ENCODE measurements at places on chromosomes 2 and 18. TPM values are rescaled to one million over a fixed set of nuclear protein-coding genes. Genes with fewer than 3 reads are reported as not detected.
A peak's percentile ranks its signal among the peaks of the same experiment; 100 is the strongest.

DNA sequence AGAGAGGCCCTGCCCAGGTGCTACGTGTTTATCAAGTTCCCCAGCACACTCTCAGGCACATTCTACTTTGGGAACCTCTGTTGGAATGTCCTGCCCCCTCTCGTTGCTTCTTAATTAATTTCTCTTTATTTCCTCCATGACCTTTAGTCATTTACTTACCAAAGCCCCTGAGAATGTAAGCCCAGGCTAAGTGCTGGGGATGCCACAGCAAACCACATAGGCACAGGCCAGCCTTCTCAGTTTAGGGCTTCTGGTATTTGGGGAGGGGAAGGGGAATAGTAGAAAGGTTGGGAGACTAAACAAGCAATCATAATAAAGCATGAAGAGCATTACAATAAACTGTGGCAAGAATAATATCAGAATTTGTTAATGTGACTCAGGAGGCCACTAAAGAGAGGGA is 85.7 kb downstream of the EVA1A start:
- no peak overlapping the region for H3K4me3 ChIP-seq
- H3K36me3 ChIP-seq, result no peaks in the 10 kb centered on the region
- H3K27me3 ChIP-seq, result no peaks in the 10 kb centered on the region

- no peak for DNase-seq
- no peaks in the 10 kb centered on the region for H3K36me3 ChIP-seq
- H3K27ac ChIP-seq, result no peak overlapping the region
- H3K4me1 ChIP-seq, result no peaks in the 10 kb centered on the region
- no peaks in the 10 kb centered on the region for H3K27me3 ChIP-seq
Measured at GRCh38 chr2:118967124-118967880, 25.3 kb downstream of the MARCO start.

- H3K4me3 ChIP-seq, result no peak overlapping the region
- no peak for DNase-seq
- H3K27ac ChIP-seq, result no peak overlapping the region
- H3K27me3 ChIP-seq, result no peaks in the 10 kb centered on the region
Measured at GRCh38 chr2:31067259-31067658, 71.0 kb downstream of the GALNT14 start.

DNA sequence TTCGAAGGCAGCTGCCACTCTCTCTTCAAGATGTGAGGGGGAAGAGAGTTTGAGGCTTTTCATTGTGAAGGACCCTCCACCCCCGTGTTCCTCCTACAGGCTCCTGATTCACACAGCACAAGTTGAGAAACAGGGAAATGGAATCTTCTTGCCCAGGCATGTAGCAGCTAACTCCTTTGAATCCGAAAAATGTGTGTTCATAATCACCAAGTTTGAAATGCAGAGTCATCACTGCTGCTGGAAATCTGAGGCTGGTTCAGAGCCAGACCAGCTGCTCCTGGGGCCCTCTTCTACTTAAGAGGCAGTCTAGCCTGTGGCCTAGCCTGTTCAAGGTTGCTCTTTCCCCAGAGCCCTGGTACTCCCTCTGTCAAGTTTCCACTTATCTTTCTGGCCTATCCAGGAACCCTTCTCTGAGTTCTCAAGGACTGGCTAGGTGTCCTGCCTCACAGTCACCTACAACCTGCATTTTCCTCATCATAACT is 166.4 kb downstream of the TMEM247 start:
- H3K4me1 ChIP-seq, result peaks cover 9% of the 10 kb centered on the region
- H3K27me3 ChIP-seq, result no peaks in the 10 kb centered on the region
- DNase-seq, result peak; percentile 77

GRCh38 chr18:14026199-14026598 is 106.0 kb downstream of the ZNF519 start:
- no peak overlapping the region for H3K27ac ChIP-seq
- DNase-seq, result no peak
- H3K4me3 ChIP-seq, result no peak overlapping the region
- no peaks in the 10 kb centered on the region for H3K36me3 ChIP-seq
- H3K27me3 ChIP-seq, result no peaks in the 10 kb centered on the region

- H3K4me3 ChIP-seq, result no peak overlapping the region
- no peaks in the 10 kb centered on the region for H3K4me1 ChIP-seq
- no peak for DNase-seq
- H3K36me3 ChIP-seq, result no peaks in the 10 kb centered on the region
- no peak overlapping the region for H3K27ac ChIP-seq
Measured at GRCh38 chr2:234606896-234607295, 110.0 kb upstream of the ARL4C start.

DNA sequence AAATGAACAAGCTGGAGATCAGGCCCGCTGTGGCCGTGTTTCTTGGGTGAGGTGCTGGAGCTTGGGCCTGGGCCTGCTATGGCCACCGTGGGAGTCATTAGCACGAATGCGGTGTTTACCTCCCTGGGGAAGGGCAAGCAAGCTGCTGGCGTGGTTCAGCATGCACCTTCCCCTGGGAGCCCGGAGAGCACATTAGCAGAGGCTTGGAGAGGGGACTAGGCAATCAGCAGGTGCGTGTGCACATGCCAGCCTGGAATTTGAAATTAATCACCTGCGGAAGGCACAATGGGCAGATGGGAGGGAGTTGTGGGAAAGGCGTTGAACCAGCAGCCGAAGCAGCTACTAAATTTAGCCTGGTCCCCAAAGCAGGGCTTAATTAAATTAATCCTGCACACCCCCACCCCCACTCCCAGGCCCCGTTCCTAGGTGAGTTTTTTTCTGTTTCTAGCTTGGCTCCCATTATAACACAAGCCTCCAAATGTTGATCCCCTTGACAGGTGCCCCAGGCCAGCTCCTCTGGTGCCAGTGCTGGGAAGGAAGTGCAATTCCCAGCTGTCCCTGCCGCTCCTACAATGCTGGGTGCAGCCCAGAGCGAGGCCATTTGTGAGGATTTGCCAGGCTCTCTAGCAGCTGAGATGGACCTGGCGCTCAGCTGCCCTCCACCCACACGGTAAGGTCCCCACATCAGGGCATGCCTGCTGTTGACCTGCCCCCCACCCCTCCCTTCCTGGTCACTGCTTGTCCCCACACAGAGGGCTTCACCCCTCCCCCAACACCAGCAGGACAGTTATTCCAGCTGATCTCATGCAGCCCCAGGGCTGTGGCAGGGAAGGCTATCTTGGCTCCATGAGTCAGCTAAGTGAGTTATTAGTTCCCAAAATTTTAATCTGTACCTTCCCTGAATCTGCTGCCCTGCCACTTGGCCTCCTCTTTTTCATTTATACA is 115.0 kb downstream of the ZBTB7C start:
- no peaks in the 10 kb centered on the region for H3K27me3 ChIP-seq
- no peaks in the 10 kb centered on the region for H3K36me3 ChIP-seq
- no peak for DNase-seq
- H3K4me3 ChIP-seq, result no peak overlapping the region
- H3K4me1 ChIP-seq, result peaks cover 7% of the 10 kb centered on the region
- no peak overlapping the region for H3K27ac ChIP-seq

DNA sequence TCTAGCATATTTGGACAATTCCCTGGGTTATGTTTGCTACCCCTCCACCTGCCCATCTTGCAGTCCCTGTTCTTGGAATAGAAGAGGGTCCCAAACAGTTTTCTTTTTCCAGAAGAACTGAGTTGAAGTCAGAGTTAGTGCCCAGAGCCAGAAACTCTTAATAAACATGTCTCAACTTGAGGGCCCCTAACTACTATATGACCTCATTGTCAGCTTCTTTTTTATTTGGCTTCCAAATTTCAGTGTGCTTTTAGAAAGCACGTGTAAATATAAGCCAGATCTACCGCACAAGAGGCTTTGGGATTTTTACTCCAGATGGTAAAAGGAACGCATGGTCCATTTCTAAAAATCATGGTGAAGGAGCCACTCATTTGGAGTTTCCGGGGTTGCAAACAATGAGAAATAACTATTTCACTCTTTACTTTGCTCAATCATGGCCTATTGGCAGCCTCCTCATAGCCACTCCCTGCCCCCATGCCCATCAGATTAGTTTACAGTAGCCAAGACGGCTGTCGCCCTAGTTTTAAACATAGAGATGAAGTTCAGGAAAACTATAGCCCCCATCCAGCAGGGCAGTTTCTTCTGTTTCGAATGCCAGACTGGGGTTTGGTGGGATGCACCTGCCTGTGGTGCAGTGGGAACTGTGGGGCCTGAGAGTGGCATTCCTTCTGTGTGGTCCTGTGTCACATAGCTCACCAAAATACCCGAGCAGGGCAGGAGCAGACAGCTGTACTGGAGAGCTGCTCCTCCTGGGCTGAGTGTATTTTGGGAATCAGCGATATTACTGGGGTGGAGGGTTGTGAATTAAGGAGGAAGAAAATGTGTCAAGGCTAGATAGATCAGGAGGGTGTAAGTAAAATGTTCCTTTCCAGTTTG is 1.7 kb downstream of the MAPRE3 start:
- no peaks in the 10 kb centered on the region for H3K36me3 ChIP-seq
- H3K4me1 ChIP-seq, result peaks cover 8% of the 10 kb centered on the region
- no peak for DNase-seq
- H3K27me3 ChIP-seq, result no peaks in the 10 kb centered on the region
- no peak overlapping the region for H3K27ac ChIP-seq
- H3K4me3 ChIP-seq, result no peak overlapping the region

SP9 gene
- not detected for total RNA-seq

GRCh38 chr2:207865210-207865609 is 95.5 kb upstream of the FZD5 start:
- no peak overlapping the region for H3K4me3 ChIP-seq

DNA sequence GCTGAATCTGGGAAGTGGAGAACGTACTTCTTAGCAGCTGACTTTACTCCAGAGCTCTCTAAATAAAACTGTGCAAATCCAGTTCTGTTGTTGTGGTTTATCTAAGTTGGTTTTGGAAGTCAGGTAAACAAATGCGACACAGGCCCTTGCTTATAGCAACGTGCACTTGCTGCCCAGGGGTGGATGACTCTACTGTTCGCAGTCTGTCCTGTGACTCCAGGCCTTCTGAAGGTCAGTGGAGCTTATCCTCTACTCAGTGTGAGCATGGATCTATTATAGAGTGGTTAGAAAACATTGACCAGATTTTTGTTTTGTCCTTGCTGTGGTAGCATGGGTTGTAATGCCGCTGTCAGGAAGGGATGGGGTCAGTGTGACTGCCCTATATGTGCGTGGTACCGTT is 89.1 kb downstream of the ZNF236 start:
- DNase-seq, result no peak
- no peak overlapping the region for H3K4me3 ChIP-seq
- peaks cover 49% of the 10 kb centered on the region for H3K36me3 ChIP-seq
- H3K4me1 ChIP-seq, result no peaks in the 10 kb centered on the region
- H3K27ac ChIP-seq, result no peak overlapping the region
- no peaks in the 10 kb centered on the region for H3K27me3 ChIP-seq

DHX57 gene
- total RNA-seq, result 12.4 TPM

GRCh38 chr2:29879456-29879855 is 41.9 kb downstream of the ALK start:
- H3K27ac ChIP-seq, result no peak overlapping the region
- no peak for DNase-seq
- H3K4me3 ChIP-seq, result no peak overlapping the region
- H3K36me3 ChIP-seq, result no peaks in the 10 kb centered on the region
- no peaks in the 10 kb centered on the region for H3K4me1 ChIP-seq

DNA sequence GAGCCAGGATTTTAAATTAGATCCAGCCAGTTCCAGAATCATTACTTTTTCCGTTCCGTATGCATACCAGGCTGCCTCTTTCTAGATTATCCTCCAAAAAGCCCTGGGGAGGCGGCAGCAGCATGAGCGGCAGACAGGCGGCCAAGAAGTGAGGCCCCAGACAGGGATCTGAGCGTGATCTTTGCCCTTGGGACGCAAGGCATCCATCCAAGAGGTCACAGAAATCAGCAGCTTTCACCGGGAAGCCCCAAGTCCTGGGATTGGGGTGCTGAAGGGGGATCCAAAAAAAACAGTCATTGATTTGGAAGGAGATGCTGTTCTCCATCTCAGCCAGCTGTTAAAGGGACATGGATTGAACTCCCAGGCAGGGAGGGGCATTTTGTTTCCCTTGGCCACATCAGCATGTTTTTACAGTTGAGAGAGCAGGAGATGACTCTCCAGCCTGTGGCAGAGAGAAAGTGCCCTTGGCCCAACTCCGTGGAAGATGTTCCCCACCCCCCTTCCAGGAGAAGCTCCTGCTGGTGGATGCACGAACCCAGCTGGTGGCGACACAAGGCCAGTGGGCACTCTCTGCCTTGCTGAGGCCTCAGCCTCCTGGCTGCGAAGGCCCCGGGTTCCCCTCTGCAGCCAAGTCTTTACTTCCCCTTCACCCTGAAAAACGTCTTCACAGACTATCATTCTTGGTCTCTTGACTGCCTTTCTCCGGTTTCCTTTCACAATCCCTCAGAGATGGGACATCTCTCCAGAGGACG is 265.6 kb downstream of the ANAPC1 start:
- H3K4me1 ChIP-seq, result peaks cover 31% of the 10 kb centered on the region
- DNase-seq, result peak; percentile 70
- peak overlapping the region; percentile 79 for H3K27ac ChIP-seq
- H3K4me3 ChIP-seq, result no peak overlapping the region
- no peaks in the 10 kb centered on the region for H3K27me3 ChIP-seq

CRYBA2 gene
- not detected for total RNA-seq

DCC gene
- not detected for total RNA-seq

DNA sequence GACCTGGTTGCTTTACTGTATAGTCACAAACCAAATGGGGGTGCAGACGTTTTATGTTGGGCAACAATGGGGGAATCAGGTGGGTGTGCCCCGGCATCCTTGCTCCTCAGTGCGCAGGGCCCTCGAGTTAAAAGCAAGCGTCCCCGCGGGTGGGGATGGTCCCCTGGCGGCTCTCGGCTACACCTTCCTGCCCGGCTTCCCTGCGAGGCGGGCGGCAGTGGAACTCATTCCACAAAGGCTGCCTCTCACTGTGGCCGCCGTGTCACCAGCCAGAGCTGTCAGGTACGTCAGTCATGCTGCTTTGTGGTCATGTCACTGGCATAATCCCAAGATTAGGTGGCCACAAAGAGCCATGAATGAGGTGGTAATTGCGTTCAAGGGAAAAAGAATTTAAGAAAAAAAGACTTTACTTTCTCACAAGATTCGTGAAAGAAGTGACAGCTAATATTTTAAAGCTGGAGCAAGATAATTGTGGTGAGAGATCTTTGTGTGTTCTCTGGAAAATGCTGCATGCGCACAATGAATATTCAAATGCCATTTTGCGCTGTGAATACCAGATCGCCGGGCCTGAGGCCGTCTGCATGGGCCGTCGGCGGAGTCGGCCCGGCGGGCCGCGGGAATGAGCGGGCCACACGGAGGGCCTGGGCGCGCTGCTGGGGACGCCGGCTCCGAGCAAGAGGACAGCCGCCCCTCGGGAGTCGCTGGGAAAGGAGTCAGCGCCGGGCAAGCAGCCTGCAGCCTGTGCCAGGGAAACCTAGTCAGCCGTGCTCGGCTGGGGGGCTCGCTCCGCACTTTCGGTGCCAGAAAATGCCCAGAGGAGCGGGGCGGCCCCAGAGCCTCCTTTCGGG is 82.3 kb upstream of the LDLRAD4 start:
- no peak overlapping the region for H3K27ac ChIP-seq
- H3K27me3 ChIP-seq, result no peaks in the 10 kb centered on the region
- peak; percentile 43 for DNase-seq
- H3K36me3 ChIP-seq, result no peaks in the 10 kb centered on the region

IL1F10 gene
- not detected for total RNA-seq

- no peaks in the 10 kb centered on the region for H3K36me3 ChIP-seq
- no peak overlapping the region for H3K4me3 ChIP-seq
- no peaks in the 10 kb centered on the region for H3K27me3 ChIP-seq
- H3K27ac ChIP-seq, result no peak overlapping the region
- H3K4me1 ChIP-seq, result peaks cover 4% of the 10 kb centered on the region
Measured at GRCh38 chr2:111704246-111704645, 179.7 kb downstream of the ANAPC1 start.

Data from thyroid gland (tissue), 4 donors.